ENCODE measurements at places on chromosomes 6 and 20.
A peak's percentile ranks its signal among the peaks of the same experiment; 100 is the strongest.

- no peak for DNase-seq
Measured at GRCh38 chr6:145850671-145851070, 36.1 kb upstream of the FBXO30 start.

DNA sequence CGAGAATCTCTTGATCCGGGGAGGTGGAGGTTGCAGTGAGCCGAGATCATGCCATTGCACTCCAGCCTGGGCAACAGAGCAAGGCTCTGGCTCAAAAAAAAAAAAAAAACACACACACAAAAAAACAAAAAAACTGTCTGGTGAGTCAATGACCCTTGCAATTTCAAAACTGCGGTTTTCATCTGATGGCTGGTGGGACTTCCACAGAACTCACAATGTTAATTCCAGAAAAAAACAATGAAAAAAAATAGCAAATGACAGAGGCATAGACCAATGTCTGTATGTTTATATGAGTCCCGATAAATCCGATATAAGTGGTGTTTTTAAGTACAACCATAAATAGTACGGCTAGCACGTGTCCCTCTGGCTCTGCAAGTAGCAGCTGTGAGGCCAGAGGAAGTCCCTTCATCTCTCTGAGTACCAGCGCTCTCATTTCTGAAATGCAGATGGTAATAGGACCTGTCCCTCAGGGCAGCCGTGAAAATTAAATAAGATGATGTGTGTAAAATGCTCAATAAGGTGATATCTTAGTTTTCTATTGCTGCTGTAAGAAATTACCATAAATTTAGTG lies 21.9 kb upstream of the PTPN1 start:
- no peak for DNase-seq

DNA sequence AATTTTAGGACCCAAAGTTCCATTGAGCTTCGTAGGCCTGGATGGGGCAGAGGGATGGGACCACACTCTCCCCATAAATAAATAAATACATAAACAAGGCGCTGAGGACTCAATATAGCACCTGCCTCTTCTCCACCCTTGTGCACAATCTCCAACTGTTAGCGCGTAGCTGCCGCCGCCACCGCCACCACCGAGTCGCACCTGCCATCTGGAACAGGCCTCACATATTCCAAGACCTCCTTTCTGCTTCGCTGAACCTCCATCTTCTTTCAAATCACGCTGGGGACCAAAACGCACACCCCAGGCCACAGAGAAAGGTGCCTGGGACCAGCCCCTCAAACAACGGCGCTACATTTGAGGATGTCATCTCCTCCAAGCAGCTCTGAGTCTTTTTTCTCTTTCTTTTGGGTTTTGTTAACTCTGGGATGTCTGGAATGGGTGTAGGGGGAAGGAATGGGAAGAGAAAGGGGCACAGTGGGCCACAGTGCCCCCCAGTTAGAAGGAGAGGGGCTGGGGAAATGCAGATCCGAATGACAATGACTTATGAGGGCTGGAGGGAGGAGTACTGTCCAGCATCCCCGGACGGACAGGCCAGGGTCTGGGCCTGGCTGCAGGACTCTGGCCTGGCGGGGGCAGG lies 49.7 kb downstream of the NOL4L start:
- peak; percentile 87 for DNase-seq

DNA sequence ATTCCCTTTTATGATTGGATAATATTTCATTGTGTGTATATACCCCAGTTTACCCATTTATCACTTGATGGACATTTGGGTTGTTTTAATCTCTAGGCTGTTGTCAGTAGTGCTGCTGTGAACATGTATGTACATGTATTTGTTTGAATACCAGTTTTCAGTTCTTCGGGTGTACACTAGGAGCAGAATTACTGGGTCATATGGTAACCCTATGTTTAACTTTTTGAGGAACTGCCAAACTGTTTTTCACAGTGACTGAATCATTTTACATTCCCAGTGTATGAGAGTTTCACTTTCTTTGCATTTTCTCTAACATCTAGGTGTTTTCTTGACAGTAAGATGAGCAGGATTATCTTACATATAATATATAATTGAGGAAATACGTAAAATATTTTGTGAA lies 44.7 kb upstream of the ADIG start:
- DNase-seq = no peak

All from posterior cingulate gyrus (tissue), 11 donors.